ENCODE measurements at places on chromosomes 13 and 19.

DNA sequence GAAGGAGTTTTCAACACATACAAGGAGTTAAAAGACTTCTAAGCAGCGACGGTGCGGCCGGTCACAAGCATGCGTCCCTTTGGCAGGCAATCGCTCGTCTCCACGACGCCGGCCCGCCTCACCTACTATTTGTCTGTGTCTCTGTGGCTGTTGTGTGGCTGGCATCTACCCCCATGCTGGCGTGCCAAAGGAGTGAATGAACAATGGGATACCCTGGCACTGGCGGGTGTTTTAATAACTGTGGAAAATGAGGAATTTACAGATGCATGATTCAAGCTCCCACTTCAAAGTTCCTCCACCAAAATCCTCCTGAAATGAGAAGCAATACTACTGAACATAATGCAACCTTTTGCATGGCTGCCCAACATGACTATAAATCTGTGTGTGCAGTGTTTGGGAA is 176.6 kb downstream of the KLF5 start:
- DNase-seq = no peak

DNA sequence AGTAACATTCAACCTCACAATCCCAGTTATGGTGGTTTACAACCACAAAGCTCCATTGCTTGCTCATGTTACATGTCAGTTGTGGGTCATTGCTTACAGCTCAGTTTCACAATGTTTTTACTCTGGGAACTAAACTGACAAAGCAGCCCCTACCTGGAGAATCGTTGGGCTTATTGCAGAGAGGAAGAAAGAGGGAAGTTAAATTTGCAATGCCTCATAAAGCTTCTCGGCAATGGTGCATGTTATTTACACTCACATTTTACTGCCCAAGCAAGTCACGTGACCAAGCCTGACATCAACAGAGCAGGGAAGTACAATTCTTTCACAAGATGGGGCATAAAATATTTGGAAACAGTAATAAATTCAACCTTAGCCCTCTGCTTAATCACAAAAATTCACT is 441.6 kb downstream of the TDRD3 start:
- no peak for DNase-seq

- no peak for DNase-seq
Measured at GRCh38 chr13:22114630-22115311, 443.9 kb downstream of the FGF9 start.

DNA sequence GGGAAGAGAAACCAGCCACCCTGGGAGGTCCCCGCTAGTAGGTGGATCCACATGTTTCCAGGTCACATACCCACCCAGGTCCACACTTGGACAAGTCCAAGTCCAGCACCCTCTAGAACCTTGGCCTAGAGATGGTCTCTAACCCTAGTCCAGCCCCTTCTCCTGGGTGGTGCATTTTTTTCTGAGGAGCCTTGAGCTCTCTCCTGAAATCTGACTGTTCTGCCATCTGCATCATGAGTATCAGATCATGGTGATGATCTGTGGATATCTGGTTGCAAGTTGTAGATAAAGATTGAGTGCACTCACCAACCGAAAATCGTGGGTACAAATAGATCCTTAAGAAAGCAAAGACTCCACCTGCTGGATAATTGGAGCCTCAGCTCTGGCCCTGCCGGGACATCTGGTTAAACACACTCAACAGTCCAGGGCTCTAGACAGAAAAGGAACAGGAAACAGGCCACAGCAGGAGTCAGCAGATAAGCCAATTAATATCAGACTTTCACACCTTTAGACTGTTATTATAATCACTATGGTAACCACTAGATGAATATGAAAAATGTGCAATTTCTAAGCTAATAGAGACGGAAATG is 41.1 kb downstream of the GPR12 start:
- DNase-seq = no peak

- DNase-seq = no peak
Measured at GRCh38 chr13:27455331-27455855, 5.0 kb upstream of the MTIF3 start.

DNA sequence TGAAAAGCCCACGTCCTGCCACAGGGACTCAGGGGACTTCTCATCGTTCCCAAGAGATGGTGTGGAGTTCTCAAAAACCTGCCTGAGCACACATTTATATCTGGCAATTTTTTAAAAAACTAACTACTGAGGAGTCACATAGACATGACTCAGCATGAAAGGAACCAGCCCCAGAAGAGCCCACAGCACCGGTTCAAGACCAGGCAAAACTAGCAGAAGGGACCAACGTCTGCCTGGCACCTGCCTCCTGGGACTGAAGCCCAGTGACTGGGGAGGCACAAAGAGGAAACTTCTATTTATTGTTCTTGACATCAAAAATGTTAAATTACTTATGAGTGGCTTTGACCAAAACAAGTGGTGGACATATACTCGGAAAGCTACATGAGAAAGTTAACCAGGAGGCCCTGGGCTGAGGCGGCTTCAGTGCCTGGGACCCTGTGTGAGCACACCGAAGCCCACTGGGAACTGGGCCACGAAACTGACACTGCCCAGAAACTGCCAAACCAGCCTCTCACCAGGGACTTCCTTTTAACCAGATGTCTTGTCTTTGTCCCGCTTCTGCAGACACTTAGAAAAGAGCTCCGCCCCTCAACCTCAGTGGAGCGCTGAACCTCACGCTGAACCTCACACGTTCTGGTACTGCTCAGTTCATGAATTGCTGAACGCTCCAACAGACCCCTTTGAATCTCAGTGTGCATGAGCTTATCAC is 25.7 kb downstream of the C13orf46 start:
- no peak for DNase-seq

All from stimulated activated CD8-positive, alpha-beta memory T cell treated with anti-CD3 and anti-CD28 coated beads, Interleukin-7, amount 100 ng/mL, for 1 hour (primary cell).